ENCODE measurements at places on chromosomes 4 and X.

DNA sequence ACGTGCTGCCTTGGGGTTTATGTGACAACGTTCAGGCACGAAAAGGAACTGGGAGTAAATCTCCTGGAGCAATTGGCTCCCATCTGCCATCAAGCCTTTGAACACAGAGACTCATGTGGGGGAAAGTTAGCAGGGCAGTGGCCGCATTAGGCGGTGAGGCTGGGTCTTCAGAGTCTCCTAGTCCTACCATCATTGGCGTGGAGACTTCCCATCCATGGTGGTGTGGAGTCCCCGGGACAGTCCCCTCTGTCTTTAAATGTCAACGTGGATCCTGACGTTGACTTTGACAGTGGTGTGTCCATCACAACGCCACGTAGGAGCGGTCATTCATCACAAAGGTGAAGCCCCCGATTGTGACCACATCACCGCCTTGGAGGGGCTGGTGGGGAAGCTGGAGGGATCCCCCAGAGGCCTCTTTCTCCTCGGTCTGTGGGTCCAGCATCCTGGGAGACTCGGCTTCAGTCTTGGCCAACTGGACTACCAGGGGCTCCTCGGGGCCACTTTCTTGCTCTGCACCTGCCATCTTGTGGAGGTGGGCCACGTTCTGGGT, 21.8 kb downstream of the CRLF2 start:
- DNase-seq, result no peak

DNA sequence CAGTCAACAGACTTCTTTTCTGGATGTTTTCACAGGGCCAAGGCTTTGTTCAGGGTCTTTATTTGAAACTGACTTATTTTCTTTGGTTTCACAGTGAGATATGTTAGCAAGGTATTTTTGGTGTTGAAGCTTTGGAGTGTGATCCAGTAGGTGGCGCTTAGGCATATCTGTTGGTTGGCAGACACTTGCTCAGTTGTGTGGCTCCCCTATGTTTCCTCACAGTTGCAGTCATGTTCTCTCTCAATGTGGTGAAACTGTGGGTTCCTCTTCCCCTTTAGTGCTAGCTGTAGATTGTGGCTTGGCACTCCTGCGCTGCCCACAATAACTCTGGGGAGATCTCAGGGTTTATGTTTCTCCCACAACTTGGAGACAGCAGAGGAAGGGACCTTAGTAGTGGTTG, 460.8 kb downstream of the SLITRK2 start:
- DNase-seq, result no peak

DNA sequence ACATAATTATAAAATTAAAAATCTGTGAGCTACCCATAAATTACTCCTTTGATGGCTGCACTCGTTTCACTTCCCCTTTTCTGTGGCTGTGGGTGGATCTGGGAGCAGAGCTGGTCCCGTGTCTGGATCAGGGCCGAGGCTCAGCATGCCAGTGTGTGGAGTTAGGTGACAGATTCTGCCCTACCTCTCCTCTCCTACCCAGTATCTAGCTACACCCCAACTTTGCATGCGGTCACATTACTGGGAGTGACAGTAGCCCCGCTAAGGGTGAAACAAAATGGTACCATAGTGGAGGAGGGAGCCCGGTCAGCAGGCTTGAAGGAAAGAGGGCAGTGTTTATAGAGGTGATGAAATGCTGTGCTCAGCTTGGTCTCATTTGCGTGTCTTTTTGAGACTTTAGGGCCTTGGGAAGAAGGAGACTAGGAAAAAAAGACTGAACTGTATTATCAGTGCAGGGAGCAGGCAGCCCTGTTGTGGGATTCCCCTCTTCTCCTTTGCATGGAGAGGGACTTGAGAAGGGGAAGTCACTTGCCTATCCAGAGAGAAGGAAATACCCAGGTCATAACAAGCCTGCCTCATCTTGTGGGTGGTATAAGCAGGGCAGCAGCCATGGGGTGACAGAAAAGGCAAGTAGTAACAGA, 48.4 kb downstream of the ARHGAP10 start:
- no peak for DNase-seq

- no peak for DNase-seq
These were observed 241.4 kb upstream of the PGRMC2 start for GRCh38 chr4:128528793-128529553.

GRCh38 chrX:68462197-68462596, 28.9 kb upstream of the OPHN1 start:
- no peak for DNase-seq

DNA sequence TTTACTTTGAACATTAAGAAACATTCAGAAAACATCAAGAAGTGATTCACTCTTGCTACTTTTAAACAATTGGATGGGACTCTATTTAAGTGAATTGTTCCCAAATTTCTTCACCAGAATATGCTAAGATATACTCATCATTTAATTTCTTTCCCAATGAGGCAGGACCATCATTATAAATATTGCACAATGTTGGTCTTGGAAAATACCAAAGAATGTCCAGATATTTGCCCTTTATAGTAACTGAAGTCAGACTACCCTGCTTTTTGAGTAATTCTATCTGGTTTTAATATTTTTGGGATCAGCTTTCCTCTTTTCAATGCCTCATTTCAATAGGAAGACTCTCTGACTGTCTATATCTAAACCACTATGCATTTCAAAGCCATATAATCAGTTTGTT, 129.4 kb upstream of the TENM3 start:
- no peak for DNase-seq

DNA sequence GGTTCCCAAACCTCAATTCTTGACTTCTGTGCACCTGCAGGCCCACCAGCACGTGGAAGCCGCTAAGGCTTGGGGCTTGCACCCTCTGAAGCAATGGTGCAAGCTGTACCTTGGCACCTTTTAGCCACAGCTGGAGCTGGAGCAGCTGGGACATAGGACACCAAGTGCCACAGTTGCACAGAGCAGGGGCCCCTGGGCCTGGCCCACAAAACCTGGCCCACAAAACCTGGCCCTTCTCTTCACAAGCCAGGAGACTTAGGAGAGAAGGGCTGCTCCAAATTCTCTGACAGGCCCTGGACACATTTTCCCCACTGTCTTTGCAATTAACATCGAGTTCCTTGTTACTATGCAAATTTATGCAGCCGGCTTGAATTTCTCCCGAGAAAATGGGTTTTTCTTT, 197.8 kb downstream of the EPHA5 start:
- DNase-seq, result no peak

DNA sequence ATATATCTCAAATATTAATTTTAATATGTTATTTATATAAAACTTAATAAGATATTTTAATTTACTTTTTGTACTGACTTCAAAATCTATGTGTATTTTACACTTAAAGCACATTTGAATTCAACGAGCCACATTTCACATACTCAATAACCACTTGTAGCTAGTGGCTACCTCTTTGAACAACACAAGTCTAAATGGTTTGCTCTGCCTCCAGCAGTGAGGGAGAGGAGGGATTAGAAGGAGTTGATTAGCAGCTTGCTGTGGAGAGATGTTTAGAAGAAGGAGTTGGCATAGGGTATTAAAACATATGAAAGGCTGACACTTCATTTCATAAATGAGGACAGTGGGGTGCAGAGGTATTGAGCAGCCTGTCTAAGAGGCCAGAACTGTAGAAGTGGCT, 124.0 kb downstream of the ARHGAP24 start:
- peak; percentile 27 for DNase-seq

- no peak for DNase-seq
These were observed 126.5 kb downstream of the SLIT2 start for GRCh38 chr4:20378181-20378580.

- DNase-seq, result no peak
These were observed 81.9 kb upstream of the PDHA2 start for GRCh38 chr4:95758001-95758400.

- DNase-seq, result peak; percentile 26
These were observed 581 bp downstream of the UBE2K start for GRCh38 chr4:39698424-39699009.

GRCh38 chr4:111701102-111701501, 444.2 kb upstream of the FAM241A start:
- DNase-seq, result no peak

GRCh38 chr4:610411-611261, 14.7 kb upstream of the PDE6B start:
- DNase-seq, result no peak

DNA sequence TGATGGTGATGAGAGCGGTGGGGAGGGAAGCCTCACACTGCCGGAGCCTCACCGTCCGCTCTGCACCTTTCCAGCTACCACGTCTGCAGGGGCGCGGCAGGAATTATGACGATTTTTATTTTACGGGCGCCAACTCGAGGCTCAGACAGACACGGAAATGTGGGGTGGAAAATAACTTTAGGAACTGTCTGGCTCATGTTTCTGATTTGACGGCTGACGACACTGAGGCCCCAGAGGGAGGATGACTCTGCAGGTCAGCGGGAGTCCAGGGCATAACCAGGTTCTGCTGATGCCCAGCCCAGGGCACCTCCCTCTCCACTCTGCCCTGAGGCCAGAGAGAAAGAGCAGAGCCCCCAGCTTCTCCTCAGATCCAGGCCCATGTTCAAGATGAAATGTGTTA, 43.9 kb downstream of the C4orf50 start:
- DNase-seq, result no peak

GRCh38 chr4:85028910-85029309, 62.4 kb upstream of the WDFY3 start:
- DNase-seq, result no peak

- DNase-seq, result no peak
These were observed 163.1 kb downstream of the CPE start for GRCh38 chr4:165541851-165542459.

DNA sequence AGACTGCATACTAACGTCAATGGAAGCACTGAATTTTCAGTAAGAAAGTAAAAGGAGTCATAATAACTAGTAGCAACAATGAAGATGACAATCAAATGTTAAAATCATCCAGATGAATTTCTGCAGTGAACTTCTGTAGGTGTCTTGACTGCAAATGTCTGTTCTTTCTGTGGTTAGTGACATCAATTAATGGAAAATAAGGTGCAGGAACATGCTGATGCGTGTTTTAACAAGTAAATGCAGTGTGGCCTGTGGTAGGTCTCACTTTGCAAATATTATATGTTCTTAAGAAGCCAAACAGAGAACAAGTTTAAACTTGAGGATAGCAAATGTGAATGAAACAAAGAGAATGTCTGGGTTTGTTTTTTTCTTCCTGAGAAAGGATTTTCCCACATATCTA, 2.6 kb upstream of the DTHD1 start:
- DNase-seq, result no peak

DNA sequence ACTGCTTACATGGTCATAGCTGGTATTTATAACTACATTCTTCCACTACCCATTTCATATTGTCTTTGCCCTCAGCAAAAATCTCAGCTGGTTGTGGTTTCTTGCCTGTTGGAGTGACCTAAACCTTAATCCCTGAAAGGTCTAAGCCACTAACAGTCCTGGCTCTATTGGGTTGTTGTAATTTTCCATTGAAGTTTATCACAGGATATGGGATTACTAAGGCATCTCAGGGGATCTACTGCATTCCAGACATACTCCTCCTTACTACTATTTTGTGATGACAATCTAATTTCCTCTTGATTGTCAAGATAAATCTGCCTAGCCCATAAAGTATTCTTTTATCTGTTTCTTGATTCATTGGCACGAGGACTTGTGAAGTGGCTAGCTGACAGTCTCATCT, 6.2 kb upstream of the OSTC start:
- DNase-seq, result no peak

GRCh38 chr4:84733343-84734033, 150.6 kb downstream of the CDS1 start:
- no peak for DNase-seq

DNA sequence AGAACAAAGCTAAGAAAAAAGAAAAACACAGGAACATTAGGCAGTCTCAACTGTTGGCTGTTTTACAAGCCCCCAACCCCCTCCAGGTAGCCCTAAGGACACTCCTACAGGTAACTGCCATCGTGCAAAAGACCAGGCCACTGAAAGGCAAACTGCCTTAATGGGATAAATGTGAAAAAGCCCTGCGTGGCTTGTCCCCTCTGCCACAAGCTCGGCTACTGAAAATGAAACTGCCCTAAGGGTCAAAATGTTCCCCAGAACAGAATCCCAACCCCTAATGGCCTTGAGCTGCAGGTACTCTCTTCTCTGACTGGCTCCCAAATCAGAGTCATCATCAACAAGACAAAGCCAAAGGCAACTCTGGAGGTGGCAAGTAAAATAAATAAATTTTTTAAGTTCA, 84.8 kb downstream of the MSN start:
- DNase-seq, result no peak

DNA sequence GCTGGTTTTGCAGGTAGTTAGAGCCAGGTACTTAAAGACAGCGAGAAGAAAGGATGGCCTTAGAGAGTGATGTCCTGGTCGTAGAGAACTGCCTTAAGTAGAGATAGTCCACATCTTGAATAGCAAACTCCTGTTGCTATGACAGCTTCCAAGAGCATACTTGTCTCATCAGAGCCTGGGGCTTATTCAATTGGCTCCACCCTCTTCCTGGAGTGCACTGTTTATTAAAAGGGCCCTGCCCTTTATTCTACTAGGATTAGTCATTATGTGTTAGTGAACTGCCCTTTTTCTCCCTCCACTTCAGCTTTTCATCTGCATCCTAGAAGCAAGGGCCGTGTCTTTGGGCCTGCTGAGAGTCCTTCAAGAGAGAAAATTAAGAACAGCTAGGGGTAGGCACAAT, 94.5 kb upstream of the EOLA2 start:
- DNase-seq, result no peak

GRCh38 chrX:49171752-49172279, at the start of gene PLP2:
Gene PLP2 (plus strand): TSS chrX:49171898. CDS start chrX:49172001, 103 bp downstream.
- no peak for DNase-seq

- DNase-seq, result no peak
These were observed 3.1 kb upstream of the TSPAN5 start for GRCh38 chr4:98661371-98662054.

DNA sequence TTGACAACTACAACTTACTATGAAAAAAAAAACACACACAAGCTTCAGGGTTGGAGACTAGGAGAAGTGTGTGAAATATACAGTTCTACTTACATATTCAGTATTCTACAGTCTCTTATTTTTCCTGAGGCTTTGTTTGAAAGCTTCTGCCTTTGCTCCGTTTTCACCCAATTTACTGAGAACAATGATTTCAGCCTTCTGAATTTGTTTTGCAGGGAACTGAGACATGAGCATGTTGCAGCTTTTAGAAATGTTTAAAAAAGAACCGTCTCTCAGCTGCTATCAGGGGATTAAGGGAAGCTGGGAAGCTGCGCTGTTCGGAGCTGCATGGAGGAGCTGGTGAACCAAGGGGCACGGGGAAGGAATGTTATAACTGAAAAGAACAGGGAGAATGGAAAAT, 85.7 kb downstream of the QDPR start:
- DNase-seq, result no peak

- peak; percentile 53 for DNase-seq
These were observed 584 bp downstream of the SUV39H1 start for GRCh38 chrX:48696909-48697727.

DNA sequence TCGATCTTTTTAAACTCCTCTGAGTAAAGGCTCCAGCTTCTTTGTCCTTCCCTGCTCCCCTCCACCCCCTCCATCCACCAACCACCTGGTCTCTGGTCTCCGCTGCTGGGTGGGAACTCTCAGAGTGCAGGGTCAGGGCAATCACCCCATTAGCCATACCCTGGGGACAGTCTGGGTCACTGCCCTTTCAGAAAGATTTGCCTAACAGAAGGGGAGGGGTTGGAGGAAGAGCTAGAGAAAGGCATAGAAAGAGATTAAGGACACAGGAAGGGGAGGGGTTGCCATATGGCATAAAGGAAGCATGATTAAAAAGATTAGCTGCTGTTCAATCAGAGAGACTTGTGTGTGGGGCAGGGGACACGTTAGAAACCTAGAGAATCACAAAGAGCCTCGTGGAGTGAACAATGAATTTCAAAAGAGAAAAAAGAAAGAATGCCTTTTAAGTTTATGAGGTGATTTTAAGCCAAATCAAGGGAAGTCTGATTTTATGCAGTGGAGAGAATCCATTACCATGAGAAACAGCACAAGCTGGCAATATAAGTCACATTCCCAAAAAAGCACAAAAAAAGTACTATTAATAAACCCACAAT, 115.5 kb upstream of the ACSL4 start:
- DNase-seq, result no peak
